NCI-H526 treated with DMSO at 0.1 percent for 48 hours (cell line): ENCODE measurements at places on chromosomes 16 and 17.
A peak's percentile ranks its signal among the peaks of the same experiment; 100 is the strongest.

GRCh38 chr17:50151937-50152547, 1.6 kb upstream of the PPP1R9B start:
- peak; percentile 86 for DNase-seq

- DNase-seq = no peak
Observed at GRCh38 chr16:88459366-88460073, 6.4 kb downstream of the ZFPM1 start.

GRCh38 chr17:66525338-66525737, 222.9 kb downstream of the PRKCA start:
- DNase-seq = no peak

GRCh38 chr17:32563583-32563982, 76.8 kb downstream of the CDK5R1 start:
- DNase-seq = no peak

- DNase-seq = no peak
Observed at GRCh38 chr16:90023078-90023447, 3.8 kb upstream of the DBNDD1 start.
